CD4-positive, CD25-positive, alpha-beta regulatory T cell (primary cell): ENCODE measurements at places on chromosomes 6 and 20. TPM values are rescaled to one million over a fixed set of nuclear protein-coding genes. Genes with fewer than 3 reads are reported as not detected.

DNA sequence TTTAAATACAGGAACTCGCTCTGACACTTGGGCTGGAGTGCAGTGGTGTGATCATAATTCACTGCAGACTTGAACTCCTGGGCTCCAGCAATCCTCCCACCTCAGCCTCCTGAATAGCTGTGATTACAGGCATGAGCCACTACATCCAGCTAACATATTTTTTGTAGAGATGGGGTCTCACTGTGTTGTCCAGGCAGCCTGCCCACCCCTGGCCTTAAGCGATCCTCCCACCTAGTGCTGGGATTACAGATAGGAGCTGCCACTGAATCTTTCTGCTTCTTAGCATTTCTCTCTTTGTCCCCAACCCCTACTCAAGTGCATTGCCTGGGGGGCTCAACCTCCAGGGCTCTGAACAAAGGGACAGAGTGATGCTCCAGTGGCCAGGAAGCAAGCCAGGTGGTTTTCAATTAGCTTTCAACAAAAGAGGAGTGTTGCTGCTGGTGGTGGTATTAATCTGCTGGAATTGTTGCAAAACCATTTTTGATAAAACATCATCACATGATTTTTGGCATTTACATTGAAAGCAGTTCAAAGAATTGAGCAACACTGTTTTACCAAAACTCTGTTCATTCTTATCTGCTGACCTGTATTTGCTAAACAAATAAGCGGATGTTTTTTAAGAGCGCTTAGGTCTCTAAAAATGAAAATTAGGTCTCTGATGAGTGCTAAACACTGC lies 40.4 kb upstream of the BPIFA2 start:
- no peak for DNase-seq

TXNDC5 gene
- 13.6 TPM for total RNA-seq

GRCh38 chr6:52233975-52234823 lies 10.1 kb downstream of the IL17F start:
- DNase-seq, result no peak

ETV7 gene
- total RNA-seq, result 6.3 TPM

SRSF3 gene
- 731 TPM for total RNA-seq

IPCEF1 gene
- 160 TPM for total RNA-seq

BPIFB4 gene
- not detected for total RNA-seq

MAP7 gene
- total RNA-seq, result 0.72 TPM

- no peak for DNase-seq
Measured at GRCh38 chr6:168320634-168321033, 1.1 kb upstream of the DACT2 start.

DNA sequence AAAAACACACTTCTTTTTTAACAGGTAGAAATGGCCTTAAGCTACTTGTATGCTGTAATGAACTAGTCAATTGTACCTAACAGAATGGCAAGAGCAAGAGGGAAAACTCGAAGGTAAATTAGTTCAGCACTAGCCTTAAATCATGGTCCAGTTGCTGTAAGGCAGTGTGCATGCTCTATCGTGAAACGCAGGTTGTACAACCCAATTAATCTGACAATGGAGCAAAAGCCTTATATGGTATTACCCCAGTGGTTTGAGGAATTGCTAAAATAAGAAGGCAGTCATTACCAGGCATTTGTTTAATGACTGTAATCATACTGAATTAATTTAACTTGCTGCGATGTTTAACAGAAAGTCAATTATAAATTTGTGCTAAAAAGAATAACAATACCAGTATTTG lies 69.3 kb upstream of the SOX4 start:
- DNase-seq, result no peak

DNA sequence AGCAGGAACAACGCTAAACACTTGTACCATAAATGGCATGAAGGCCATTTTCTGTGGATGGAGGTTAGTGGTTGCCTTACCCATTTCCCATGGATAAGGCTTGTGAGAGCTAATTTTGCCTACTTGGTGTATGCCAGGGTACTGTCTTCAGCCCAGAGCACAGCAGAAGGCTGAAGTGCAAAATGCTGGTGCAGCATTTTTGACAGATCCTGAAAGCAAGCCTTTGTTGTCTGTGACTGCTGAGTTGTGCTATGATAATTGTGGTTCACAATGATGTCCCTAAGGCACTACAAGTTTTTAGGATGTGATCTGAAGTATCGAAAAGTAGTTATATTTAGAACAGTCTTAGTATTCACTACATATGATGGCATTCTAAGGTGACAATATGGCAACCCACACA lies 14.7 kb upstream of the HMGN3 start:
- no peak for DNase-seq

- DNase-seq, result no peak
Measured at GRCh38 chr6:21840428-21840827, 246.9 kb downstream of the SOX4 start.

DNA sequence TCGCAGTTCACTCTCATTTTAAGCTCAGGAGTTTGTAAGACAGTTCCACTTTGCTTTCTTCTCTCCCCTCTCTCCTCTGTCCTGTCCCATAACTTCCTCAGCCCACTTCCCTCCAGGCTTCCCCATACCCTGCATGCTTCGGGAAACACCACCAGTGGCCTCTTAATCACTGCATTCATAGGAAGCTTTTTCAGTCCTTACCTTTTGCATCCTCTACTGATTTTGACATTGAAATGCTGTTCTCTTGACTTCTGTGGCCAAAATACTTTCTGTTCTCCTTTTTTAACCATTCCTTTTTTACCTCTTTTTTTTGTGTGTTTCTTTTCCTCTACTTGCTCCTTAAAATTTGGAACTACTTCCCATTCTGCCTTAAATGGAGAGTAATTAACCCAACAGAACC lies 69.7 kb downstream of the HIVEP1 start:
- no peak for DNase-seq
